ENCODE measurements at places on chromosomes 3 and 15.

- DNase-seq = no peak
Observed at GRCh38 chr15:70087708-70088352, 9.9 kb downstream of the TLE3 start.

- no peak for DNase-seq
Observed at GRCh38 chr15:28094732-28095521, 4.2 kb downstream of the OCA2 start.

- no peak for DNase-seq
Observed at GRCh38 chr3:187976365-187976900, 177.5 kb upstream of the LPP start.

- no peak for DNase-seq
Observed at GRCh38 chr15:38896647-38897046, 332.0 kb upstream of the RASGRP1 start.

DNA sequence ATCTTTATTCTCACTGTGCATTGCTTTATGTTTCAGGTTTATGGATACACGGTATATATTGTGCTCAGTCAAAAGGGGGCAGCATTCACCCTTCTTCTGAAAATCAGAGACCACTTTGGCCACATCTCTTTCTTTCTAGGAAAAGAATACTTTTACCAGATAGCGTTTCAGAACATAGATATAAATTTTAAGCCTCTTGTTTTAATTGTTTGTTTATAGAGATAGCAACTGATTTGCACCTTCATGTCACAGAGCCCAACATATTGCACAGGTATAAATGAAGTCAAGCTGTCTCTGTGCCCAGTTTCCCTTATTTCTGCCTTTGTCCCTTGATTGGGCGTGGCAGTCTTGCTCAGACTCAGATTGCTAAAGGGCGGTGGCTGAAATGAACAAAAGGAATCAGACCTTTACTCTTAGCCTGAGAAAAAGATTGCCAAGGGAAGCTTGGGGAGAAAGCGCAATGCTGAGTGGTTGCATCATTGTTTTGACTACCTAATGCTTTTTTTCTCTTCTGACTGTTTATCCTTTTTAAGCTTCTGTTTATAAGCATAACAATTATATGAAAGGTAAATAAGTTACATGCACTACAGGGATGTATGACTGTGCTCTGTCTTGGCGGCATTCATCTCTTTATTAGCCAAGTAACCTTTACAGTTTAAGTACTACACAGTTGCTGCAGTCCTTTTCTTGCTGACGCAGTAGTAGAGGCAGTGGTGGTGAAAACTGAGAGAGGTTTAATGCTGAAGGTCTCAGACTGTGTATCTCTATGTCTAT lies 70.8 kb upstream of the ZBTB20 start:
- DNase-seq = peak; percentile 37

GRCh38 chr15:39365873-39366272 lies 215.0 kb upstream of the THBS1 start:
- no peak for DNase-seq

GRCh38 chr15:40360015-40360414 lies 2.0 kb downstream of the DISP2 start:
- no peak for DNase-seq

GRCh38 chr3:8438507-8439079 lies 63.0 kb upstream of the LMCD1 start:
- no peak for DNase-seq

DNA sequence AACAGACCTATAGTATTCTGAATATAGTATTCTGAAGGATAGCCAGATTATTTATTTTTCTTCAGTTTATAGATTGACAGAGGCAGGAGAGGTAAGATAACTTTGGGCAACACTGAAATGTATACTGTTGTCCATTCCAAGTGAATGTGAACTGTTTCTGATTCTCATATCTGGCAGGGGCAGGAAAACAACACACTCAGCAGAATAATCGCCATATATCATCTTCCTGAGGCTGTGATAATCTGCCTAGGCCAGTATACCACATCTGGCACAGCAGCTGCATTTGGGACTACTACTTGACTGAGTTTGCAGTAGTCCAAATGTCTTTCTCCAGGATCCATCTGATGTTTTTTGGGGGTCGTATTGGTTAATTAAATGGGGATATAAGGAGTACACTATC lies 22.4 kb upstream of the SETD2 start:
- DNase-seq = no peak

DNA sequence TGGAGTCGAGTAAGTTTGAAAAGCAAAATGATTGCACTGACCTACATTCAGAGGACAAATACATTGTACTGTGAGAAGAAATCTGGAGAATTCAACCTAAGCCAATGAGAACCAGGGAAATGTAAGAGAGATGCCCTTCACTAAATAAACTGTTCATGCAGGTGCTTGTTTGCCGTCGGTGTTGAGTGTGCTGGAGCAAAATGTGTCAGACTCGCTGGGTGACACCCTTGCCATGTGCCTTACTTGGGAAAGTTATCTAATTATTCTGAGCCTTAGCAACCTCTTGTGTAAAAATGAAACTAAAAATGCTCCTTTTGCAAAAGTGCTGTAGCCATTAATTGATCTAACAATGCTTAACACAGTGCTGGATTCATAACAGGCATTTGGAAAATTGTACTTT lies 140.4 kb downstream of the GABRB3 start:
- no peak for DNase-seq

- no peak for DNase-seq
Observed at GRCh38 chr15:74995779-74996765, 709 bp downstream of the SCAMP5 start.

DNA sequence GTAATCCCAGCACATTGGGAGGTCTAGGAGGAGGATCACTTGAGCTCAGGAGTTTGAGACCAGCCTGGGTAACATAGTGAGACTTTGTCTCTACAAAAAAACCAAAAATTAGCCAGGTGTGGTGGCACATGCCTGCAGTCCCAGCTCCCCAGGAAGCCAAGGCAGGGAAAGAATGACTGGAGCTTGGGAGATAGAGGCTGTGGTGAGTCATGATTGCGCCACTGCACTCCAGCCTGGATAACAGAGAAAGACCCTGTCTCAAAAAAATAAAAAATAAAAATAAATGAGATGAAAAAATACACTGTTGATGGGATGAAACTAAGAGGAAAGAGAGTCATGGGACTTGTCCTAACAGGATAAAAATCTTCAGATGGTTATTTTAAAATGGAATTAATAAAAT lies 137.6 kb downstream of the IMPG2 start:
- DNase-seq = no peak

- no peak for DNase-seq
Observed at GRCh38 chr3:183477801-183478456, 49.5 kb upstream of the MCF2L2 start.

GRCh38 chr15:31202953-31203352 lies 101.4 kb upstream of the TRPM1 start:
- no peak for DNase-seq

- no peak for DNase-seq
Observed at GRCh38 chr3:105835606-105836005, 33.2 kb downstream of the CBLB start.

- no peak for DNase-seq
Observed at GRCh38 chr3:195236076-195236798, 34.7 kb downstream of the XXYLT1 start.

DNA sequence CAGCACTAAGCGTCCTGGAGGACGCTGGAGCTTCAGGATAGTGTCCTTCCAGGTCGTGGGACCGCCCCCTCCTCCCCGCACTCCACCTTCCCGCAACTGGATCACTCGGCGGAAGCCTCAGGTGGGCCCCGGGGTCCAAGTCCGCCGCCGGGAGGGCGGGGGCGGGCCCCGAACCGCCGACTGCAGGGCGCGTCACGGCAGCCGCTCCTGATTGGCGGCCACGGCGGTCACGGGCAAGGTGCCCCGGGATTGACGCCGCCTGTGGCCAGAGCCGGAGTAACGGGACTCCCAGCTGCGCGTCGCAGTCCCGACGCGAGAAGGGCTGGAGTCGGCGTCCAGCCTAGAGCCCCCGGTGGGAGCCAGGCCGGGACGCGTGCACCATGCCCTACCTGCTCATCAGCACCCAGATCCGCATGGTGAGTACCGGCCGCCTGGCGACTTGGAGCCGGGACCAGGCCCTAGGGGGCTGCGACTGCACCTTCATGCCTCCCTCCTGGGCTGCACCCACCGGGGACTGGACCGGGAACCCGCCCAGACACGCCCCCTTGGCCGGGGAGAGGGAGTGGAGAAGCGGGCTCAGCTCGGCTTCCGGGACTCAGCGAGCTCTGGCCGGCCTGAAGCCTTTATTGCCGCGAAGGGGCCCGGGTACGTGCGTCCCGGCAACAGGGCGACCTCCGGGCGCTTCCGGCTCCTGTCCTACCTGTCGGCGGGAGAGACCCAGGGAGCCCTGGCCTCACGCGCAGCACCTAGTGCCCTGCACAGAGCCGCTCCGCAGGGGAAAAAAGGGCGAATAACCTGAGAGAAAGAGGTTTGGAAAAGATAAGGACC lies at the start of gene GCHFR:
GCHFR (plus strand) TSS at position 268 of the 828 bp plus-strand sequence; CDS start at position 381, 113 bp downstream.
- no peak for DNase-seq

DNA sequence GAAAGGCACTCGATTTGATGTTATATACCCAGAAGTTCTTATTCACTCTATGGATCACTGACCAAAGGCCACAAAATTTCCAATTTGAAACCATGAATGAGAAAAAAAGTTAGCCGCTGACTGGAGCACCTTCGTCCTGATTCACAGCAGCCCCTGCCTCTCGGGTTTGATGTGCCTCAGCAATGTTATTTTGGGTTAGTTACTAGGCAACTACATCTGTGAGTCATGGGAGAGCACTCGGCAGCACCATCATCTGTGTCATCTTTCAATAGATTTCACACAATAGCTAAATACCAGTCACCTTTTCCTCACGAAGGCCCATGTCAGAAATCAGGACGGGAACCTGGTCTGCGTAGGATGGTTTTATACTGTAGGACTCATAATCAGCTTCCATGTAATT lies 269.2 kb downstream of the ZBBX start:
- peak; percentile 18 for DNase-seq

DNA sequence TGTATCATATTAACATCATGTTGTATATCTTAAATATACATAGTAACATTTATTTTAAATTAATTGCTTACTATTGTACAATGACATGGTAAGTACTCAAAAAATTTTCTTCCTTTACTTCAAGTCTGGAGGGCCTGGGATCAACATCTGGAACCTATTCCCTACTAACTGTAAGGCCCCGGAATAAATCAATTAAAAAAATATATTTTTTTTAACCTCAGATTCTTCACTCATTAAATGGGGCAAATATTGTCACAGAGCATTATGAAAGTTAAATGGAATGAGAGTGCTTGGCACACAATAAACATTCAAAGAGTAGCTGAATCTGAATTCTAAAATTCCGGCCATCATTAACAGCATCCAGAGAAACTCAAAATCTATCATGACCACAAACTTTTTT lies 16.5 kb downstream of the GSK3B start:
- peak; percentile 34 for DNase-seq

DNA sequence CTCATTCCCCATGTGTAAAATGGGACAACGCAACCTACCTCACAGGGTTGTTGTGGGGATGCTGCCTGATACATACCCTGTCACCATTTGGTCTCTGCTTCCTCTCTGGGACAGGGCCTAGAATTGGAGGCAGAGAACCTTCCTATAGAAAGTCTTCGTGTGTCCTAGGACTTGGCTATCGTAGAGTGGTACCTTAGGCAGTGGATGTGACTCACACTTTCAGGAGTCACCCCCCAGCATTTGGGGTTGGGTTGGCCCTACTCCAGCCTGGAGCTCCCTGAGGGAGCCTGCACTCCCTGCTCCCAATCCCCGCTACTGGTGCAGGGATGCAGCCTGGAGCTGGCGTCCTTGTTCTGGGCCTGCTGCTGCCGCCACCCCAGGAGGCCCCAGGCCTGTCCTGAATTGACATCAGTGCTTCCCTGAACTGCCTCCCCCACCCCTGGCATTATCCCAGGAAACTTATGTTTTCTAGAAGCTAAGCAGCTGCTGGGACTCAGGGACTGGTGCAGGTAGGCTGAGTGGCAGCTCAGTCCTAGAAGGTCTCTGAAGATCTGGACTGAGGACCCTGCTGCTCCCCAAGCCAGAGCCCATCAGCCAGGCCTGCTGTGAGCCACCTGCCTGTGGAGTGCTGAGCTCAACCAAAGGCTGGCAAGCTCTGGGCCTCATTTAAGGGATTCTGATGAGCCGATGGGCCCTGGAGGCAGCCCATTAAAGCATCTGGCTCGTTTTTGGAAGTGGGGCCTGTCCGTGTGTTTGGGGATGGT lies 9.9 kb downstream of the C15orf39 start:
- no peak for DNase-seq

- DNase-seq = peak; percentile 65
Observed at GRCh38 chr15:78322243-78322642, 17.9 kb upstream of the CRABP1 start.

DNA sequence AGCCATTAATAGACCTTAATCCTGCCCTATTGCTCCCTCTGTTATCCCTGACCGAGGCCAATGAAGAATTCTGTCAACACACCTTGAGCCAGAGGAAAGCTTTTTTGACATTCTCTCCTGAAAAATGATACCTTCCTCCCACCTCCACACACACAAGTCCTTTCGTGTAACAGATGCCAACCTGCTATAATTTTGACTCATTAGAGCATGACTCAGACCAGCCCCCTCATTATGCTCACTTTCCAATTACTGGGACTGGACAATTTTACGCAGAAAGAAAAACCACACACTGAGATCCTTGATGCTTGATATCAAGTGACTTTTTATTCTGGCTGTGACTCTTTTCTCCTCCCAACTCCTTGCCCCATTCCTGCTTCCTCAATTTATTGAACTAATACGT lies 50.9 kb downstream of the LSAMP start:
- DNase-seq = no peak

GRCh38 chr15:42094512-42094963 lies at the start of gene PLA2G4D:
PLA2G4D (minus strand) TSS chr15:42094562; CDS start chr15:42094459, 103 bp downstream.
- no peak for DNase-seq

DNA sequence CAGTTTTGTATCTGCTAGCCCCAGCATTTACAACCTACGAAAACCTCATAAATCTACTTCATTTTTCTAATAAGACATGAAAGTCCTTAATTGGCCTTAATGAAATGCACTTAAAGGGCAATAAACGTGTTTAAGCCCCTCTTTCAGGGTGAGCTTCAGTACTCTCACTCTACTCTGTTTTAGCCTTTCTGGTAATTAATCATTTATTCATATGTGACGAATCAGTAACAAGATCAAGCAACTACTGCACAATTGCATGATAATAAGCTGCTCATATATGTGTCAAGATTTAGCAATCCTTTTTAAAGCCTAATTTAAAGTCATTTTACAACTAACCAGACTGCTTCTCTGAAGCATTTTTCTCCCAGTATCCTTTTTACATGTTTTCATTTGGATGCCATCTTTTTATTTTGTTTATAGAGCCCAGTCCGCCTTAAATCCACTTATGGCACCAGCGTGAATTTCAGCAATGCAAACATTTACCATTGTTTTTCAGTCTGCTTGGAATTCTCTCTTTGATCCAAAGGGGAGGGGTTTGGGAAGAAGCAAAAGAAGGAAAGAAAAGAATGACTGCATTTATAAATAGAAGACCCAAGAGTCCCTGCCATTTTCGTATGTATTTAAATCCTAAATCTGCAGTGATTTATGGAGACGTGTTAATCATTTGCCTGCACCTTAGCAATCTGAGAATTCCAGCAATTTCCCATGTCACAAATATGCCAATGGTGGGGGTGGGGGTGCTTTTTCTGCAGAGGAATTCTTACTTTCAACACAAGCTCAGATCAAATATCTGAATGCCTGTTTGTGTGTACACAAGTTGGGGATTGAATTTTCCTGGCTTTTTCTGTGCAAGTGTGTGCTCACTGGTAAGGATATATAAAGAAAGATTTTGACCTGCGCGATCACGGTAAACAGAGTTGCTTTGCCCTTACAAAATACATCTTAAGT lies 230.8 kb upstream of the TBC1D5 start:
- DNase-seq = no peak

GRCh38 chr15:60076582-60077276 lies 72.6 kb downstream of the FOXB1 start:
- no peak for DNase-seq

- no peak for DNase-seq
Observed at GRCh38 chr3:102574355-102574754, 139.5 kb downstream of the ZPLD1 start.
